Activated CD8-positive, alpha-beta memory T cell treated with anti-CD3 and anti-CD28 coated beads, Interleukin-2, amount 10 ng/mL, durations not matched to agents 7 days and 5 days (primary cell): ENCODE measurements at places on chromosomes 3 and 15. TPM values are rescaled to one million over a fixed set of nuclear protein-coding genes. Genes with fewer than 3 reads are reported as not detected.

The CD86 gene
- total RNA-seq: 23.4 TPM

The SLC15A2 gene
- total RNA-seq: 2.4 TPM

DNA sequence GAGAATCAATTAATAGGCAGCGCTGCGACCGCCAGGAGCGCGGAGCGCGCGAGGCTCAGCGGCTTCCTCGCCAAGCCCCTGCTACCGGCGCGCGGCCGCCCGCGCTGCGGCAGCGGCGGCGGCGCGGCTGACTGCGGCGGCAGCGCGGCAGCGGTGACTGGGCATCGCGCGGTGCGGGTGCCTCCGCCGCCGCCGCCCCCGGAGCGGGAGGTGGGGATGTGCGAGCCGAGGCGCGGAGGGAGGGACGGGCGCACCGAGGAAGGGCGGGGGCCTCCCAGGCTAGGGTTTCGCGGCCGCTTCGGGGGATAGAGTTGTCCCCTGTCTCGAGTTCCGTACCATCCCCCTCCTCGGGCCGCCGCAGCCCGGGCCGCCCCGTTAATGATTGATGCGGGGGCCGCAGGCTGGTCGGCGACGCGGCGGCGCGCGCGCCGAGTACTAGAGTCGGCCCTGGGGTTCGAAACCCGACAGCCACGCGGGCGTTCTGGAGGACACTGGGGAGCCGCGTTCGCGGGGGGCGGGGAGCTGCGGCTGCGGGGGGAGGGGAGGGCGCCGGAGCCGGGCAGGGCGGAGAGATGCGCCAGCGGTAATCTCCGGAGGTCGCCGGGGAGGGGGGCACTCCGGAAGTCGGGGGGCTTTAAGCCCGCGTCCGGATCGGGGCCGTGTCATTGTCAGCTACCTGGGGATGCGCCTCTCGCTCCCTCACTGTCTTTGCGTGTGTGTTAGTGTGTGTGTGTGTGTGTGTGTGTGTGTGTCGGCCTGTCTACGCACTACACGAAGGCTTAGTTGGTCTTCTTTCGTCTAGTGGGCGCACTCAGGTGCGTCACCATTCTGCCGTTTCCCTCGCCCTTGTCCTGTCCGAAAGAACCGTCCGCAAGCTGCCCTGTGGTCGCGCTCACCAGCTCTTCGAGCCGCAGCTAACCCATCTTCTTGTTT, at the start of gene PAQR9:
PAQR9 (minus strand) TSS at position 159 of the 933 bp plus-strand sequence. CDS start 338 bp downstream, outside the sequence.
- H3K36me3 ChIP-seq: no peaks in the 10 kb centered on the region
- H3K4me3 ChIP-seq: peak within 1 kb of the TSS; percentile 72
- H3K27ac ChIP-seq: no peak within 1 kb of the TSS
- no peak for DNase-seq
- peaks cover 18% of the 10 kb centered on the region for H3K4me1 ChIP-seq

DNA sequence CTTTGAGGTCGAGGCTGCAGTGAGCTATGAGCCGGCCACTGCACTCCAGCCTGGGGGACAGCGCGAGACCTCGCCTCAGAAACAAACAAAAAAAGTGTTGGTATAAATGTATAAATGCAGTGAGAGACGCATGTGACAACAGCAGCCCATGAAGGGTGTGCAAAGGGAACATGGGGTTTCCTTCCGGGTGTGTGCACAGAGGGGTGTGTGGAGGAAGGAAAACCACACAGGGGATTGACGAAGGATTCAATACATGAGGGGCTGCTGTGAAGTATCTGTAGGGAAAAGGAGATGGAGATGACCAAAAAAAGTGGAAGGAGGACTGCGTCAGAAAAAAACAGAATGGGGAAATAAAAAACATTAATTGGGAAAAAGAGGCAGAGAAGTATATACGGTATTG, 1.1 kb downstream of the MTFMT start:
- peak overlapping the region; percentile 79 for H3K27ac ChIP-seq
- H3K27me3 ChIP-seq: peaks cover 20% of the 10 kb centered on the region
- H3K4me1 ChIP-seq: peaks cover 19% of the 10 kb centered on the region
- DNase-seq: no peak
- H3K4me3 ChIP-seq: peak overlapping the region; percentile 89
